ENCODE measurements at places on chromosomes 4 and X.

GRCh38 chrX:41110801-41111625, 25.8 kb downstream of the USP9X start:
- DNase-seq: no peak

DNA sequence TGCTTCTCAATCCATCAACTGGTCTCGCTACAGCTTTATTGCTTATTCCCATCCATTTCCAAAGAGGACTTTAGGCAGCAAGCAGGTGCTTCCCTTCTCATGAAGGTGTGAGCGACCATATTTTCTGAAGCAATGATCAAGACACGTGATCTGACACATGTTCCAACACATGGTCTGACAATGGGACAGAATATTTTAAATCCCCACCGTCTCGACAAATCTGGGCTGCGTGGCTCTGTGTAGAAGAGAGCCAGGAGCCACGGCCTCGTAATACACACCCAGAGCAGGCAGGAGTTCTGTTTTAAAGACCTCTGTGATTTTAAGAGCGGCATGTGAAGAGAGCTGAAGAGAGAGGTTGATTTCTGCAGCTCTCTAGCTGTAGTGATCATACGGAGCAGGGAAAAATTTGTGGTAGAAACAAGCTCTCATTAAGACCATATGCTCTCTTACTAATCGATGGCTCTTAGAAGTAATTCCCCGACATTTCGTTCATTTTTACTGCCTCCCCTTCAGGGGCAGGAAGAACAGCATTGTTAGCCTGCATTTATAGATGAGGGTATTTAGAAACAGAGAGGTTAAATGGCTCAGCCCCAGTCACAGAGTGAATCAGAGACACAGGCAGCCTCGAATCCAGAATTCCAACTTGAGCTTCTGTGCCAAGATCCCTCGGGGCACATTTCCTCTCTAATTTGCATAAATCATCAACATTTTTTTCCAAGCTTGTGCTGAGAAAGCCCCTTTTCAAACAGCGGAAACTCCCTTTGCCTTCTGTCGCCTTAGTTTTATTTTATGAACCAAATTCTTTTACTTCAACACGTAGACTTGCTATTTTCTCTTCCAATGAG, 91.0 kb upstream of the BCOR start:
- DNase-seq: no peak

DNA sequence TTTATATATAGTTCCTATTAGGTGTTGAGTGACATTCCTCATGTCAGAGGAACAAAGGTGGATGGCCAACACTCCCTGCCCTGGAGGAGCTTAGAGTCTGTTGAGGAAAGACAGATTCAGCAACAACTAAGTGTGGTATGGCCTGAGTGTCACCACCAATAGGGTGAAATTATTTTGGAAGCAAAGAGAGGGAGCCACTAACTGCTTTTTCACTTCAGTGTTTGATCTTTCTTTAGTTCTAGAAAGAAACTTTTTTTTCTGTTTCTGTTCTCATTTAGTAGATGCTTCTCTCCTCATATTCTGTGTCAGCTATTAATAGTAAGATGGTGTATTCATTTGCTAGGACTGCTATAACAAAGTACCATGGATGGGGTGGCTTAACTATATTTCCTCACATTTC, 81.5 kb downstream of the ARX start:
- DNase-seq: no peak

DNA sequence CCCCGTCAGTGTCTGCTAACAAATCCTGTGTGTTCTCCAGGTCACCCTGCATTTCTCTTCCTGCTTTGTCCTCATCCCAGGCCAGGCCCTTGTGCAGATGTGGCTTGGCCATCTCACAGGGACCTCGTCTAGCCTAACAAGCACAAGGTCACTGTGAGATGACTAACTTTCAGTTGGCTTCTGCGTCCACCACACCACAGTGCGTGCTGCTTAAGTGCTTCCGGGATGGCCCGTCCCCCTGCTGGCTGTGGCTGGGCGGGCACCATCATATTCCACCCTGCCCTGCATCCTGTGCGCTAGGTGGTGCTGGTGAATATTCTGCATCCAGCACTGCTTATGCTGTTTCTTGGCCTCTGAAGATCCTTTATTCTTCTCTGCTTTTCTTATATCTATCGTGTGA, 33.8 kb downstream of the RBBP7 start:
- DNase-seq: no peak

DNA sequence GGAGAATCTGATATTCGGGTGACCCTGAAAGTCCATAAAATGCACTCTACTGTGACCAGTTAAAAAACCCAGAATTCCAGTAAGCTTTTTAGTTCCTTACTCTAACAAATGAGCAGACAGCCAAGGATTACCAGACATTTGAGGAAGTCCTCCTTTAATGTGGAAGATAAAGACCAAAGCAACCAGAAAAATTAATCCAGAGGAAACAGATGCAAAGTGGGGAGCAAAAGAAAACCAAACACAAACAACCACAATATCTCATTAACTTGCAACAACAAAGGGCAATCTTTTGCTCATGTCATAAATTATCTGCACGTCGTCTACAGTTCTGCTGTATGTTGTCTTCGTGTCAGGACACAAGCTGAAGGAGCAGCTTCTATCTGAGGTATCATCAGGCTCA, 164.4 kb downstream of the PJA1 start:
- DNase-seq: no peak

- no peak for DNase-seq
Measured at GRCh38 chr4:1164956-1165545, 7.3 kb downstream of the SPON2 start.

DNA sequence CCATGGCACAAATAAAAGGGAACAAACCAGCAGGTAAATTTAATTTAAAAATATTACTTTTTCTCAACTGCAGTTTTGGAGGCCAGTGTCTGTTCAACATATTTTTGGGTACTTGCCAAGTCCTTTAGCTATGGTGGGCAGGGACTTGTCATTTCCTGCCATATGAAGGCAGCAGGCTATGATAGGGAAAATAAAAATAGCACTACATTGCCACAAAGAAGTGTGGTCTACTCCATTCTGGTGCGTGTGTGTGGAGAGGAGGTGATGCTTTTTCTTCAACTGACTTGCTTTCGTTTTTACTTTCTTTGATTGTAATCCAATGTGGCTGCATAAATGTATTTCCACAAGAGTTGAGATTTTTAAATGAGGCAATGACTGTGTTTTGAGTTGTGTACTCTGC, 17.2 kb downstream of the GPR174 start:
- DNase-seq: no peak

DNA sequence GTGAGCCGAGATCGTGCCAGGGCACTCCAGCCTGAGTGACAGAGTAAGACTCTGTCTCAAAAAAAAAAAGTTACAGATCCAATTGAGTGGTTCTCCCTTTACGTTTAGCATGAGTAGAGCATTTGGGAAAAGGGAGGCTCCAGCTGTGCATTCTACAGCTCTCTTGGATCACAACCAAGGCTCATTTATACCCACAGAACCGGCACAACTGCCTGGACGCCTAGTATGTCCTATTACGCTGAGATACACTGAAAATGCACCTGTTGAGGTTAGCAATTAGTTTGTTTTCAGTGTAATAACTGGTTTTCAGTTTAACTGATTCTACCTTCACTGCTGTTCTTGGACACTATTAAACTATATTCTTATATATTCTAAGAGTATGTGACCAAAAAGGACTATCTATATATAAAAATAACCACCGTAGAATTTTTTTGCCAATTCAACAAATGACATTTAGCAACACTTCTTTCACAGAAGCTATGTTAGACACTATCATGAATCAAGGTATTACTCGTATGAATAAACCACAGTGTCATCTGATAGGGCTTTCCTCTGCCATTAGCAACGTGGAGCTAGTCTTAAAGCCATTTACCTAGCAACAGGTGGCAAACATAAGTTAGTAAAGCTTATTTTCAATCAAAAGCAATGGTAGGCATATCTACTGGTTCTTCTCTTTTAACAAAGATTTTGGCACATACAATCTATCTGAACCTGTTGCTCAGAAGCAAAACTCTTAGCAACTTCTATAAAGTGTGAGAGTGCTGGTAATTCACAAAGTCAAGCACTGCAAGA, 3.6 kb downstream of the OTUD4 start:
- no peak for DNase-seq

- no peak for DNase-seq
Measured at GRCh38 chr4:113221990-113222389, 172.5 kb downstream of the ANK2 start.

DNA sequence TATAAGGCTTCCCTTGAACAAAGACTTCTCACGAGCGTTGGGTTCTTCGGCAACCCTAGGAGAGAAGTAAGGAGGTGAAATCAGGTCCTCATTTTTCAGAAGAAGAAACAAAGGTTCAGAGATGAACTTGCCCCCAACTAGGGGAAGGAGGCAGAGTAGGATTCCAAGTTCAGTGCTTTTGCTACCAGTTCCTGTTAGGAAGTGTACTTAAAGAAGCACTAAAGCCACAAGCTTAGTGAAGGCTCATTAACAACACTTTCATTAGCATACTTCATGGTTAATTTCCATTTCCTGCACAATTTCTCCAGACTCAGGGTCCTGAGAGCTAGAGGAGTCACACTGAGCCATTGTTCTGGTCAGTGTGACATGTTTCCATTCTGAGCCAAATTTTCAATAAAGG, 52.1 kb downstream of the VSIG4 start:
- no peak for DNase-seq

- no peak for DNase-seq
Measured at GRCh38 chr4:73948291-73948690, 33.5 kb downstream of the PF4 start.

GRCh38 chrX:68999931-69000330, 165.3 kb downstream of the PJA1 start:
- DNase-seq: no peak

DNA sequence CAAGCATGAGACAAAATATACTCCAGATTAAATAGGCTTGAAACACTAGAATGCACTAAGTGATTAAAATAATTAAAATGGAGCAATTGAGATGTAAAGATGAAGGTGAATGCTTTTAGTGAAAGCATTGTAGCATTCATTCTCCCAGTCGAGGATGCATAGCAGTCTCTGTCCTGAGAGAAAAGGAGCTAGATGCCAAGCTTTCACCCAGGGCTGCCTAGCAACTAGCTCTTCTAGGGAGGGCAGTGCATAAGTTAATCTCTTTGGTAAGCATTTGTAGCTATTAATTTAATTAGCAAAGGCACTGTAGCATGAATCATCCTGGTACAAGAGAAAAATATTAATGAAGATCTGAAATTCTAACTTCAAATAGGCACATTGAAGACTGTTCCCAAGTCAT, 1014.8 kb downstream of the C4orf33 start:
- no peak for DNase-seq

DNA sequence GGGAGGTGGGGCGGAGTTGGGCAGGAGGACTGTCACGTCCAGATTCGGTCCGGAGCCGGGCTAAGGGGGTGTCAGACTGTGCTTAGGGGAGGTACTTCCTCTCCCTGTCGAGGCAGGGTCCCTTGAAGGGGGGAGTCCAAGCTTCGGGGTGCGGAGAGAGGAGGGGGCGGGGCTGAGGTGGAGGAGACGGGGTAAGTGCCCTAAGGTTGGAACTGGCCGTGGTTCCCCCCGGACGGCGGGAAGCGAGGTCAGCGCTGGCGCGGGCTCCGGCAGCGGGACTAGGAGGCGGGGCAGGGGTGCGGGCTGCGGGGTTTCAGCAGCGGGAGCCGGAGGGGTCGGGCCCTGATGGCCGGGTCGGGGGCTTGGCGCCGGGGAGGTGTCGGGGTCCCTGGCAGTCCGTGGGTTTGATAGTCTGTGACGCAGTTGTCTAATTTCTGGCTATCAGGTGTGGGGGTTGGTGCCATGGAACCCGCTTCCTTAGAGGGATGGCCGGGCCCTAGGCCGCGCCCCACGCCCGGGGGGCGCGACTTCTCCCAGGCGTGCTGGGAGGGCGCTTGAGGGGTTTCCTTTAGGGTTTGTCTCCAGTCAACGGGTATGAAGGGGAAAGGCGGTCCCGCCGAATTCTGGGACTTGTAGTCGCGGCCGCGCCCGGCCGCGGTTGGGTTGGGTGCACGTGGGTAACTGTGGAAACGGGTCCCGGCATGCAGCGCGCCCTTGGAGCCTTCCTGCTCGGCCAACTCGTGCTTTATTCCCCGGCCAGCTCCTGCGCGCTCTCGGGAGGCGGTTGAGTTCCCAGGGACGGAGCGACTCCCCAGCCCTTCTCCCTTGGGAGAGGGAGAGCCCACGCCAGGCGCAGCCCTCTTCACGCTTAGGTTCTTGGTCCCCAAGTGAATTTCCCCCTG, 1.5 kb downstream of the DCUN1D4 start:
- DNase-seq: peak; percentile 69

DNA sequence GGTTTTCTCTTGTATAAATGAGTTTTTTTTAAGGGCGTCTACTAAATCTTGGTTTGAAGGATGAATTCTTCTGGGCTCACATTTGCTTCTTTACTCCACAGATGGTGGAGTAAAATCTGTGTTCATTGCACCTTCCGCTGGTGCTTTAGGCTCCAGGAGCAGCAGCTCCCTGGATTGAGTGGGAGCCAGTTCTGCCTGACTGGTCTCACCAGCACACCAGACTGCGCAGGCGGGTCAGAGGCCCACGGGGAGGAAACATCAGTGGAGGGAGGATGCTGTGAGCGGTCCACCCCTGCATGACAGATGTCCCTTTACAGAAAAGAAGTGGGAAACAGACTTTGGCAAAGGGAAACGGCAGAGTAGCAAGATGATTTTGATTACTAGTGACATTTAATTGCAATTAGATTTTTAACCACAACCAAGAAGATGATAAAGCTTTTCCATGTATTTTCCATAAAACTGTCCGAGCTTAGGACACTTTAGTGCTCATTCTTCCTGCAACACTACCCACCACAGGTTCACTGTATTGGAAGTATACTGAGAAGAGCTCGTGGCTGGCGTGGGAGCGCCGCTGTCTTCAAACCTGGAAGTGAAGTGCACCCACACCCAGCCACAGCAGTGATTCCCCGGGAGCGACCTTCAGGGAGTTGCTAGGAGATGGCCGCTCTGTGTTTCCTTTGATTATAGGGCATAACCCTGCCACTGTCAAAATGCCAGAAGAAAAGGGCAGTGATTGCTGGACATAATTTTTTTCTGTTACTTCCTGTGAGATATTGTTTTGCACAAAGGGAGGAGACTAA, 95.2 kb downstream of the SORBS2 start:
- no peak for DNase-seq

DNA sequence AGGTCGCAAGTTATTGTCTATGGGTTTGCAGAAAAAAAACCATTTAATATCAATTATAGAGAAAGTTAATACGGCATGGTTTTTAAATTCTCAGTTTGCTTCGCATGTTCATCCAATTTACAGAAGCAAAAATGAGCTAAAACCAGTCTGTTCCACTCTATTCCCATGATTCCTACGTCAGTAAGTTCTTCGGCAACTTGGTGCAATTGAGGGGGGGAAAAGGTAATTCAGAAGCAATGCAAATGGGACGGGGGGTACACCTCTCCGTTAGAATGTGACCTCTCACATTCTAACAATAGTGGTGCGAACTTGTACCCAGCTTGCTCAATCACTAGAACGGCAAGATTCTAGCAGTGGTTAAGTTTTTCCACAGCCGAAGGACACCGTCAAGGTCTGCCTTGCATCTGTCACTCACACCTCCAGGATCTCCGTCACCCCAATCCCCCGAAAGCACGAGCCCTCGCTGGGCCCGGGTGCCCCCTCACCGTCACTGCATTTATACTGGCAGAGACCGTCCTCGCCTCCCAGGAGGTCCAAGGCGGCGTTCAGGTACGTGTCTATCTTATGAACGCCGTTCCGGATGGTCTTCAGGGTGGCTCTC, 653 bp downstream of the PLA2G12A start:
- peak; percentile 23 for DNase-seq
